Stimulated activated CD4-positive, alpha-beta T cell treated with anti-CD3 and anti-CD28 coated beads, Interleukin-15, amount 100 ng/mL, for 48 hours (primary cell): ENCODE measurements at places on chromosomes 1 and 21.

GRCh38 chr1:53547231-53547790, 88.1 kb downstream of the DMRTB1 start:
- DNase-seq = no peak

DNA sequence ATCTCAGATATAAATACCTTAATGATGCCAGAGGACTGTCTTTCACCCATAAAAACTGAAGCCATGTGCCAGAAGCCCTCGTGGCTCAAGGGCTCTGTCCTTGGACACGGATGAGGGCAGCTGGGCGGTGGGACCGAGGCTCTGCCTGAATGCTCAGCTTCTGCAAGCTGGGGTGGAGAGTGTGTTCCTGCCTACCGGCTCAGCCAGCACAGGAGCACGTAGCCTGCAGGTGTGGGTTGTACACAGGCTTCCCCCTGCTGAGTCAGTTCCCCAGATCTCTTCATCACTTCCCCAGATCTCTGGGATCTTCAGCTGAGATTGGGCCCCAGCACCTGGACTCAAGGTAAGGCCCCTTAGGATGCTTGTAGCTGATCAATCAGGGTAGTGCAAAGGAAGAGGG, 15.4 kb downstream of the KCNJ15 start:
- DNase-seq = no peak

GRCh38 chr1:207309745-207310273, 11.7 kb upstream of the CD55 start:
- no peak for DNase-seq

DNA sequence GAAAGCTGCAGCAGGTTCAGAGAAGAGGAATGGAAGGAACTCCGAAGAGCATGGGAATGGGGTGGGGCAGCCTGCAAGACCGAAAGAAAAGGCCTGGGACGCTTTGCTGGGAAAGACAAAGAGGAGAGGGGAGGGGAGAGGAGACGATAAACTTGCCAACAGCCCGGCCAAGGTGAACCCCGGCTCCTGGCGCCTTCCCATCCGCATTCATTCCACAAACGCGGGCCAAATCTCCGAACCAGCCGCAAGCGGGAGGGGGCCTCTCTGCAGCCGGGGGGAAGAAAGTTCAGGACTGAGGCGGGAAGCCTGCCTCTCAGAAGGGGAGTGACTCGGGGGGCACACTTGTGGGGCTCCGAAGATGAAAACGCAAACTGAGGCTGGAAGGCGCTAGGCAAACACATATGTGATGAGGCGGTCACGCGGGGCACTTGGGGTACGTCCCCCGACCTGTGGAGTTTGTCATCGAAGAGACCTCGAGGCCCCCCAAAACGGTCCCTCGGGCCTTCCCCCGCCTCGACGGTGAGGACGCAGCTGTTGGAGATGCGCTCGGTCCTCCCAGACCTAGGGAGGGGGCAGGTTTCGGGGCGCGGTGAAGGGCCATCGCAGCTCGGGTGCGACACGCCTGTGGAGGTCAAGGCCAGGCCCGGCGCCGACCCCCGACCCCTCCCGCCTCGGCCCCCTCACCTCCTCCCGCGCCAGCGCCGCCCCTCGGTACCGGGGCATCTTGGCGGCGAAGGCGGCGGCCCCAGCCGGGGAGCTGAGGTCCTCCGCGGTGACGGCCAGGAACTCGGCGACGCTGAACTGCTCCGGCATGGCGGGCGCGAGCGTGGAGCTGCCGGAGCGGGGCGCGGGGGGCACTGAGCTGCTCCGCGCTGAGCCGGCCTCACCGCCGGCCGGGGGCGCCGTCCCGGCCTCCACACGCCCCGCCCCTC, at the start of gene ASAP3:
ASAP3 (minus strand) TSS at position 859 of the 932 bp plus-strand sequence; CDS start at position 813, 46 bp downstream.
- DNase-seq = no peak

- no peak for DNase-seq
Measured at GRCh38 chr21:44513389-44514217, 26.4 kb downstream of the KRTAP10-1 start.

DNA sequence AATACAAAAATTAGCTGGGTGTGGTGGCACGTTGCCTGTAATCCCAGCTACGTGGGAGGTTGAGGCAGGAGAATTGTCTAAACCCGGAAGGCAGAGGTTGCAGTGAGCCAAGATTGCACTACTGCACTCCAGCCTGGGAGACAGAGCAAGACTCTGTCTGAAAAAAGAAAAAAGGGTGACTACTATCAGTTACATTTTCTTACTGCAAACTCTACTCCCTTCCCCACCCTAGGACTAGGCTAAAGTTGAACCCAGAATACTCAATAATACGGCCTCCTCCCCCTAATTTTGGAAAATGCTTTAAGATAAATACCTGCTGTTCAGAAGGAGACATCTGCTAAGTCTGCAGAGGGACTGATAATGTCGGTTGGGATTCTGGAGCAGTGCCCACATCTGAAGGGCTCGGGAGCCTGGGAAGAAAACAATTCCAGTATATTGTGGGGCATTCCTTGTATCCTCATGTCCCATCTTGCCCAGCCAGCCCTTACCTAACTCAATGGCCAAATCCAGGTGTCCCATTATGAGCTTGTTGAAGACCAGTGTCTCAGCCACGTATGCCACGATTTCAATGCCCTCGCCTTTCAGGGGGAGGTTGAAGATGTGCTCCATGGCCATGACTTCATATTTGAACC, 89.7 kb downstream of the ADCY10 start:
- no peak for DNase-seq

DNA sequence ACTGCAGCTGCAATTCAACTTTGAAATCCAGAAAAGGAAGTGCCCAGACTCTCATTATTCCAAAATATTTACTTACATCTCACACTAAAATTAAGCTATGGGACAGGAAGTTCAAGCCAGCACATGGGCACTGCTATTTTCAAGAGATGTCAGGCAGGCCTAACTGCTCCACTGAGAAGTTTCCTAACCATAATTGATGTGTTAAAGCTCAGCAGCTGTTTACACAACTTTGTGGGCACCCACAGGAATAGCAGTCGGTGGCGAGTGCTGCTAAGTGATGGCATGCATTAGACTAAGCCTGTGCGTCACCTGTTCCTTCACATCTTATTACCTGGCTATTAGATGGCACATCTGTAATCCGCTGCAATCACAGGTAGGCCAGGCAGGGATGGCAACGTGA, 303.3 kb upstream of the DAB1 start:
- DNase-seq = no peak
